ENCODE measurements at places on chromosomes 11 and 22. TPM values are rescaled to one million over a fixed set of nuclear protein-coding genes. Genes with fewer than 3 reads are reported as not detected.

DNA sequence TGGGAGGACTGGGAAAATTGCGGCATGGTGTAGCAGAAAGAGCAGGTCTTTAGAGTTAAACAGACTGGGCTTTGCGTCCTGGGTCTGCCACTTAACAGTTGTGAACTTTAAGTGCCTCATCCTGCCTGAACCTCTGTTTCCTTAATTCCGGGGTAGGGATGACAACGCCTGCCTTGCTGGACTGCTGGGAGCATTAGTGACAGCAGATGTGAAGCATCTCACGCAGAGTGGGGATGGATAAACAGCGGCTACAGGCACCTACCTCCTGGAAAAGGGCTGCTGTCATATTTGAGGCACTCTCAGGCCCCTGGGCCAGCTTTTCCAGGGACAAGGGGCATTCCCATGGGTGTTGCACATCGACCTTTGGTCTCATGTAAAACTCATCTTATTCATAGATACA, 572.2 kb downstream of the TBC1D22A start:
- no peak overlapping the region for H3K4me3 ChIP-seq
- H3K27me3 ChIP-seq: no peaks in the 10 kb centered on the region
- no peaks in the 10 kb centered on the region for H3K36me3 ChIP-seq
- DNase-seq: no peak

DNA sequence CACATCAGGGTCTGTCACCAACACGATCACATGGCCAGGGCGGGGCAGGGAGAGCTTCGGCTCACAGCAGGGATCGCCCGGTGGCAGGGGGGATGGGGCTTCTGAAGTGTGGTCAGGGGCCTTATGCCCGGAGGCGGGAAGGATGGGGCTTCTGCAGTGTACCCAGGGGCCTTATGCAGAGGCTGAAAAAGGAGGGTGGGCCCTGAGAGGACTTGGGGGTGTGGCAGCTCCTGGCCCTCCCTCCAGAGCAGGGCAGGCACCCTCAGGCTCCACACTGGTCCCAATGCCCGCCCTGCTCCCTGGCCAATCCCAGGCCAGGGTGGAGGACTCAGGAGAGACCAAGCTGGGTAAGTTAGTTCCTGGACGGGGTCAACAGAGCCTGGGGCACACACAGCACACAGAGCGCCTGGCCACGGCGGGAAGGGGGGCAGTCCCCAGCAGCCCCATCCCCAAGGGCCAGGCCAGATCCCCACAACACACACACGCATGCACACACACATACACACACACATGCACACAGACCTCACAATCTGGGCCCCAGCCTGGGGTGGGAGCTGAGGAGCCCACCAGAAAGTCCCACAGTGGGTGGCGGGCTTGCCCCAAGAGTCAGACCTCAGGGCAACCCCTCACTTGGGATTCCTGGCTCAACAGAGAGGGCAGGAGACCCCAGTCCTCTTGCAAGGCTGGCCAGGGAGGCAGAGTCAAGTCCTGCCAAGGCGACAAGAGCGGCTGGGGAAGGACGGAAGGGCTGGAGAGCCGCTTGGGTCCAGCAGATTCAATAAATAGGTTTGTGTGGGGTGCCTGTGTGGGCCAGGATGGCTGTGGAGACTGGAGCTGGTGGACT, 1.1 kb upstream of the CEND1 start:
- H3K36me3 ChIP-seq: peaks cover 8% of the 10 kb centered on the region
- no peak overlapping the region for H3K4me3 ChIP-seq
- H3K4me1 ChIP-seq: peaks cover 3% of the 10 kb centered on the region
- no peak for DNase-seq
- no peak overlapping the region for H3K27ac ChIP-seq

DNA sequence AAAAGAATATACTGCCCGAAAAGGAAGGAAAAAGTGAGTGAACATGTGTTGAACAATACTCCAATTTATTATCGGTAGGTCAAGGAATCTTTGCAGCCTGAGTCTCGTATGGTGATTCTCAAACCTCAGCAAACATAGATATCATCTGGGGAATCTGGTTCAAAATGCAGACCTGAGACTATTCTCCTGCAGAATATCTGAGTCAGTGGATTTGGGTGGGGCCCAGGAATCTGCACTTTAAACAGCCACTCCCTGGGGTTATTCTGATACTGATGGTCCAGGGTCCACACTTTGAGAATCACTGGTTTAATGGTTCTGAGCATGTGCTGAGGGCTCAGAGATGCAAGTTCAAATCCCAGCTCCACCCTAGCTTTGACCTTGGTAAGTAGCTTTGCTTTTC, 53.6 kb upstream of the GRK3 start:
- DNase-seq: no peak
- H3K4me3 ChIP-seq: no peak overlapping the region
- no peaks in the 10 kb centered on the region for H3K36me3 ChIP-seq
- no peak overlapping the region for H3K27ac ChIP-seq
- peaks cover 6% of the 10 kb centered on the region for H3K4me1 ChIP-seq

DNA sequence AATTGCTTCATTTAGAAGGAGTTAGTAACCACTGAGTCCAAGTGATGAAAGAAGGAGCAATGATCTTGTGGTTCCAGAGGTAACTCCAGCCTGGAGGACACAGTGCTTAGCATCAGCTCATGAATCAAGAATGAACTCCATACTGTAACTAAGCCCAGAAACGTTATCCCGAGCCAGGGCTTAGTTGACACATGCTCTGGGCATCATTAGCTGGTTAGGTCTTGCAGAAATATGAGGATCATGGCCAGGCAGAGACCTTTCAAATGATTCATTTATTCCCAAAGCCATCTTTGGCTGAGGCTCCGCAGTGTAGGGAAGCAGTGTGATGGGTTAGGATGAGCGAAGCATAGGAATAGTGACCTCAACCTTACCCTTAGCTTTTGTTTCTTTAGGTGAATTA, 277.4 kb downstream of the FAM76B start:
- peak overlapping the region; percentile 83 for H3K27ac ChIP-seq
- peaks cover 60% of the 10 kb centered on the region for H3K4me1 ChIP-seq
- no peaks in the 10 kb centered on the region for H3K27me3 ChIP-seq
- no peak overlapping the region for H3K4me3 ChIP-seq

GRCh38 chr22:43670513-43670912, 141.6 kb downstream of the EFCAB6 start:
- no peak overlapping the region for H3K4me3 ChIP-seq
- H3K36me3 ChIP-seq: no peaks in the 10 kb centered on the region
- no peak for DNase-seq
- H3K27me3 ChIP-seq: peaks cover 4% of the 10 kb centered on the region
- H3K4me1 ChIP-seq: no peaks in the 10 kb centered on the region
- no peak overlapping the region for H3K27ac ChIP-seq

- no peak overlapping the region for H3K27ac ChIP-seq
- no peak for DNase-seq
- no peaks in the 10 kb centered on the region for H3K4me1 ChIP-seq
- no peaks in the 10 kb centered on the region for H3K27me3 ChIP-seq
- H3K36me3 ChIP-seq: no peaks in the 10 kb centered on the region
- H3K4me3 ChIP-seq: no peak overlapping the region
Measured at GRCh38 chr11:5719703-5720495, 16.3 kb upstream of the OR56B1 start.

The MRPL48 gene
- polyA plus RNA-seq: 72.2 TPM

The OSM gene
- not detected for polyA plus RNA-seq

The RCOR2 gene
- 0.46 TPM for polyA plus RNA-seq

The MAP6 gene
- polyA plus RNA-seq: 3.1 TPM

The AIFM3 gene
- 0.59 TPM for polyA plus RNA-seq

The CABP4 gene
- not detected for polyA plus RNA-seq

The GDPD5 gene
- 4.0 TPM for polyA plus RNA-seq

The APOA1 gene
- polyA plus RNA-seq: not detected

The FOLR2 gene
- polyA plus RNA-seq: not detected

The A4GALT gene
- 4.4 TPM for polyA plus RNA-seq

The KCNE3 gene
- not detected for polyA plus RNA-seq
